ENCODE measurements at places on chromosomes 4 and X.

DNA sequence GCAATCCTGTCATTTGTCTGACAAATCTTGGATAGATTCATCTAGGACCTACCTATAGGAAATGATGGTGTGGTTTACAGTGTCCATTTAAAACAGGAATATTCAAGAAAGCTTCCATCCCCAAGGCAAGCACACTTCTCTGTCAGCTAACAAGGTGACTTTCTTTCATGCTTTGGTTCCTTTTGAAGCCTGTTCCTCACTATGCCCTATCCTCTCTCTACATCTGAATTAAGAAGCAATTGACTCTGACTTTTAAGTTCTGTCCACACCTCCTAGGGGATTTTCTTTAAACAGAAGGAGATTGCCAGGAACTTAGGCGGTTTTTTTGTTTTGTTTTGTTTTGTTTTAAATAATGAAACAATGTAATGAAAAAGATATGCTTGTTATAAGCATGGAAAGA, 1181.4 kb upstream of the TENM3 start:
- no peak for DNase-seq

DNA sequence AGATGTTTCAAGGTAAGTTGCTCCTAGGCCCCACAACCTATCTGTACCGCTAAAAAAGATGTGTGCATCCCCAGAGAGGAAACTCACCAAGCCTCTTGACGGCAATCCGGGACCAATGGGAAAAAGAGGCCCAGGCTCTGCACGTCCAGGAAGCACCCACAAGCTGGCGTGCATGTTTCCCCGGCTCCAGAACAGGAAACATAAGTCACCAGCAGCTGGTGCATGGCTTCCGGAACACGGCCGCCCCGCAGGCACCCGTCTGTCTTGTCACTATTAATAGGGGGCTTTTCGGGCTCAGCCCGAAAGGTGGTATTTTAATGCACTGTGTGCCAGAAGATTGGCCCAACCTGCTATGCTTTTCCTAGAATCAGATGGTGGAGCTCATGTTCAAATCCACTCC, 22.2 kb downstream of the CRMP1 start:
- no peak for DNase-seq

- DNase-seq: no peak
Observed at GRCh38 chr4:10736895-10737294, 52.3 kb upstream of the CLNK start.

- no peak for DNase-seq
Observed at GRCh38 chr4:98610926-98611676, 47.3 kb downstream of the TSPAN5 start.
